WERI-Rb-1 (cell line): ENCODE measurements at places on chromosomes 16 and 17.

GRCh38 chr17:77723909-77724875 is 234.3 kb upstream of the TNRC6C start:
- no peak for DNase-seq

GRCh38 chr17:6286233-6286632 is 148.7 kb downstream of the AIPL1 start:
- no peak for DNase-seq

DNA sequence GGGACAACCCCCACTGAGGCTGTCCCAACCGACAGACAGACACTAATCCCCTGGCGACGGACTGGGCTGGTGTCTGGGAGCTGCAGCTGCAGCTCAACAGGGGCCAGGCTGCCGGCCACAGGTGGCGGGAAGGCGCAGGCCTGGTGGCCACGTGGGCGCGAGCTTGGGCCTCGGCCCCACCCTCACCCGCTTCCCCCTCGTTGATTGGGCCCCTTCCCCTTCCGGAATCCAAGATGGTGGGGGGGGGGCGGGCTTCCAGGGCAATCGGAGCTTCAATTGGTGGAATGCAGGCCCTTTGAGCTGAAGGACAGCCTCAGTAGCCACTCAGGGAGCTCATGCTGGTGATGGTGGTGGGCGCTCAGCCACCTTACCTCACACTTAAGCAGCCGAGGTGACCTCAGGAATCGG is 8.7 kb upstream of the TBX4 start:
- no peak for DNase-seq

GRCh38 chr17:70242781-70243437 is 73.6 kb downstream of the KCNJ2 start:
- no peak for DNase-seq

DNA sequence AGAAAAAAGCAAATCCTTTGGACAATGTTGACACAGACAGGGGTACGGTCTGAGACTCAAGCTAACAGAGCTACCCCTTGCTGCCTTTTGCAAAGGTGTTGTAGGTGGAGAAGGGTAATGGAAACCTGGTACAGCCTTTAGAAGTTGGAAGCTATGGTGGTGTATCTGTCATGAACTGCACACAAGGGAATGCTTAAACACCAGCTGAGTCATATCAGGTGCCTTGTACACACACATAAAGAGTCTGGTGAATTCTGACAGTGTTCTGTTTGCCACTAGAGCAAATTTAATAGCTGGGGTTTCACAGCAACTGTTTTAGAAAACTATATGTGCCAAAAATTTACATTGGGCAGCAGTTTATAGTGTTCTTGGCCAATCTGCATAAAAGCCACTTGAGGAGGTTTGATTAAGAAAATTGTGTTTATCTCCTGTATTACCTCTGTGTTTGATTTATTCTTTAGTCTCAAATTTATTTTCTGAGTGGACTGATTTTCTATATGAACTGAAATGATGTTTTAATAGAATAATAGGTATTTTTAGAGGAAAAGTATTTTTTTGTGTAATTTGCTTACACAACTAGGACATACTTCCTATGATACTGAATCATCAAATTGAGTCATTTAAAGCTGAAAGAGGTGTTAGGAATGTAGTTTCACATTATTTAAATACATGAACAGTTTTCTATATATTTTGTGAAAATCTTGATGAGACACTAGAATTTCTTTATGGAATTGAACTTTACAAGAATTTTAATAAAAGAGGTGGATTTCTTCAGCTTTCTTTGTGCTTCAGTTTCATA is 136.9 kb downstream of the MAP2K6 start:
- no peak for DNase-seq
